Lung microvascular endothelial cell (primary cell): ENCODE measurements at places on chromosomes 2 and 18. TPM values are rescaled to one million over a fixed set of nuclear protein-coding genes. Genes with fewer than 3 reads are reported as not detected.
A peak's percentile ranks its signal among the peaks of the same experiment; 100 is the strongest.

GRCh38 chr18:32389858-32390257, 80.8 kb downstream of the GAREM1 start:
- no peak for DNase-seq

DNA sequence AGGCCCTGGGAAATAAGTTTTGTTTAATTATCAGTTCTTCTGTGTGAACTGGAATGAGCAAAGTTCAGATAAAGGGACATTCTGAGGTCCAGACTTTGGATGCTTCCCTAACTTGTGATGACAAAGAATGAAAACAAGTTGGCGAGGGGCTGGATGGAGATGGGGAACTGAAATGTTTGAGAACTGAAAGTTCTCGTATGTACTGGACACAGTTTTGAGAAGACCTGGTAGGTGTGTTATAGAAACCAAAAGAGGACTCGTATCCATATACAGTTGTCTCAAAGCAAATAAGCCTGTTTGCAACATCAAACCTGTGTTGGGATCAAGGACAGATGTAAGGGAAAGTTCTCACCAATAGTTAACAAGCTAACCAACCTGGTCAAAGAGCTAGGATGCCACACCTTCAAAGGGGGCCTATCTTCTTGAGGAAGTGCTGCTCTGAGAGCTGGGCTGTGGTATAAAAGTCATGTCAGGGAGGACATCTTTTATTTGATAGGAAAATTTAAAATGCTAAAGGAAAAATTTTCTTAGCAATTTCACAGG, at the start of gene UPP2:
TSS of gene UPP2 (plus strand) at position 493 of the 543 bp plus-strand sequence. CDS start 188 bp downstream, outside the sequence.
- DNase-seq, result no peak

DNA sequence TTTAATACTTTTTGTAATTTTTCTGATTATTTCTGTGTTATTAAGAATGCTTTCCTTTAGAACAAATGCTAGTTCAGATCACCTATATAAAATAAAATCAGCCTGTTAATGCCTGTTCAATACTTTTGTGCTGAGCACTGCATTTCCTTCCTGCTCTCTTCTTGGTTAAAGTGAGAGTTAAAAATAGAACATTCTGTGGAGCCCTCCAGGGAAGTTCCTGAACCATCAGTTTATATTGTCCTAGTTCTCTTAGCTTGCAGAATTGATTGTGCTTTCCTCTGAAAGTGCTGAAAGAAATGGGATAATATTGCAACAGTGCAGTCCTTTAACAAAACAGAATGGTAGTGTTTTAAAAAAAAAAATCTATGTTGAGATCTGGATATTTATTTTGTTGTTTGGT, 74.6 kb upstream of the UBXN4 start:
- DNase-seq, result peak; percentile 64

GRCh38 chr2:160486341-160486740, 7.3 kb downstream of the RBMS1 start:
- no peak for DNase-seq

DNA sequence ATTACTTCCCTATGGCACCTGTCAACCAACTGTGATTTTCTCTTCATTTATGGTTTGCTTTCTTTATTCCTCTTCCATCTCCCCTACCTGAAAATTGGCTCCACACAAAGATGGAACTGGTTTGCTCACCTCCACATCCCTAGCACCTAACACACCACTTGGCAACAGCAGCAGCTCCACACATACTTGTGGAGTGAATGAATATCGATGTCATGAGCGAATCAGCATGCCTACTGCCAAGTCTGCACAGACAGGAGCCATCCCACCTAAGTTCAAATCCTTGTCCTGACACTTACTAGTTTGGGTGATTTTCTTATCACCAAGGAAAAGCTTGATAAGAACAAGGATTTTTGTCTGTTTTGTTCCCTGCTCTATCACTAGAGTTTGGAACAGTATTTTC, 191.4 kb upstream of the TMEM200C start:
- no peak for DNase-seq

DNA sequence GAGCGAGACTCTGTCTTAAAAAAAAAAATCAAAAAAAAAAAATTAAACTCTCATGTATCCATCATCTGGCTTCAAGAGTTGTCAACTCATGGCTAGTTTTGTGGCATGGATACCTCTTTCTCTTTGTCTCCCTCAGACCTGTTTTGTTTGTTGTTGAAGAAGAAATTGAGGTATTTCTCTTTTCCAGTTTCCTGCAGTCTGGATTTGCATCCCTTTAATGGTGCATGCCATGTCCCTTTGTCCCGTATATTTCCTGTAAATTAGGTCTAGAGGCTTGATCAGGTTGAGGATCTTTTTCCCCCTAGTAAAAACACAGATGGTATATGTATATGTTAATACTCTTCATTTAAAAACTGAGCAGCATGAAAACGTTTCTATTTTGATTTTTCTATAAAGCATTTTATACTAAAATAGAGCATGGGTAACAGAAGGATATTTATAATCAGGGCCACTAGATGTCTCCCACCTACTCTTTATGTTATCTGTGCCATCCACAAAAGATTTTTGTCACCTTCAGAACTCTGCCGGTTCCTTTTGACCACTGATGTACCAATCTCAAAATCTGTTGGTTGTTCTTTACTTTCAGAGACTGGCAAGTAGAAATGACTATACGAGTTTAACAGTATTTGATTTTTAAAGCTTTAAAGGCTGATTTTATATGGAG, 80.1 kb downstream of the GALNT1 start:
- DNase-seq, result peak; percentile 37

- DNase-seq, result no peak
Measured at GRCh38 chr2:14779252-14779651, 146.7 kb downstream of the LRATD1 start.

GRCh38 chr2:208466151-208466919, 59.7 kb downstream of the PTH2R start:
- DNase-seq, result peak; percentile 23

- no peak for DNase-seq
Measured at GRCh38 chr2:238566001-238566645, 139.4 kb downstream of the ASB1 start.

GRCh38 chr2:46383784-46384456, 86.7 kb downstream of the EPAS1 start:
- no peak for DNase-seq

DNA sequence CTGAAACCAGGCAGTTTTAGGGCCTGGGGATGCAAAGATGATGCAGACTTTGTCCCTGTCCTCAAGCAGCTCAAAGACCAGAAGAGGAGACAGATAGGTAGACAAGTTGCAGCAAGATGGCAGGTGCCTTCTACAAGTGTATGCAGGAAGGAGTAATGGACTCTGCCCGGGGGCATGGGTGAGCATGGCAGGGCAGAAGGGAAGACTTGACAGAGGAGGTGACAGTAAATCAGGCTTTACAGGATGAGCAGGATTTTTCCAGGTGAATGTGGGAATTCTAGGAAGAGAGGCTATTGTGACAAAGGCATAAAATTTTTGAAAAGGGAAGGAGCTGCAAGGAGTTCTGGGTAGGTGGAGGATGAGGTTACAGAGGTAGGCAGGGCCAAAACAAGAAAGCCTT, 4.7 kb downstream of the EFEMP1 start:
- DNase-seq, result no peak

GRCh38 chr2:178702361-178702760, 104.9 kb downstream of the TTN start:
- DNase-seq, result no peak

GRCh38 chr2:42116195-42117181, 52.7 kb upstream of the EML4 start:
- no peak for DNase-seq

DNA sequence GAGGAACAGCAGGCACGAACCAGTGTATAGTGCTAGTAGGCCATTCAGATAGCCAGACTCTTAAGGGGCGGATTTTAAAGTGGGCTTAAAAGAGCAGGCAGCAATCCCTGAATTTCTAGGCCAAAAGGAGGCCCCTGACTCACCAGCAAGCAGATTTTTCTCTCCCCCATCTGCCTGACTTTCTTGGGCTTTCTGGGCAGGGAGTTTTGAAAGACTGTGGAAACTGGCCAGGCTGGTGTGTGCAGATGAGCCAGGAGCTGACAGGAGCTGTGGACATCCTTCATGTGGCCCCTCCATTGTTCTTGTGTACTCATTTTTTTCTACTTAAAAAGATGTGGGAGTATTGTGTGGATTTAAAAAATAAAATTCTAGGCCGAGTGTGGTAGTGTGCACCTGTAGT, 59.0 kb downstream of the GLI2 start:
- no peak for DNase-seq

- DNase-seq, result no peak
Measured at GRCh38 chr2:70873541-70873940, 37.9 kb upstream of the CD207 start.

DNA sequence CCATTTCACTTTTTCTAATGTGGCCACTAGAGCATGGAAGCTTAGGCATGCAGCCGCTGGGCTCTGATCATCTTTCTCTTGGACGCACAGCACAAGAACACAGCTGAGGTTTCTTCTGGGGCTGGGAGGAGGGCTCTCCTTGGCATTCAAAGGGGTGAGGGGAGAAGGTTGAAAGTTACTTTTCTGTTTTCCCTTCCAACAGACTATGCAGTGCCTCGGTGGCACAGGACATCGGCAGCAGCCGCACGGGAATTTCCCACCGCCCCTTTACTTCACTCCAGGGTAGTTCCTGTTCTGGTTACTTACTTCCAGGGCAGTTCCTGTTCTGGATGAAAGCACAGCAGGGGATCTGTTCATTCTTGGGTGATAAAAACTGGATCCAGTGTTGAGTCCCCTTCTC, 18.9 kb upstream of the MAL start:
- no peak for DNase-seq

DNA sequence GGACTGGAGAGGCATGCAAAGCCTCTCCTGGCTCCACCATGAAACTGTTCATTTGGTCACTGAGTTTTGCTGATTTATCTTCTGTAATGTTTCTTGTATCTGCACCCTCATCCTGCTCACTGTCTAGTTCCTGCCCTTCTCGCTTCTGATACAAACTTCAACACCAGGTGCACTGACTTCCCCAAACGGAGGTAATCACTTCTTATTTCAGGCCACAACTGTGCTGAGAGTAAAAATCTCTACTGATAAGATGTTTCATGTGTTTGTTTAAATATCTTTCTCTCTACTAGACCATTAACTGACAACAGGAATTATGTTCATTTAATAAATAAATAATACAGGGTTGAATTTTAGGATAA, 10.9 kb upstream of the NT5C1B start:
- DNase-seq, result no peak

DNA sequence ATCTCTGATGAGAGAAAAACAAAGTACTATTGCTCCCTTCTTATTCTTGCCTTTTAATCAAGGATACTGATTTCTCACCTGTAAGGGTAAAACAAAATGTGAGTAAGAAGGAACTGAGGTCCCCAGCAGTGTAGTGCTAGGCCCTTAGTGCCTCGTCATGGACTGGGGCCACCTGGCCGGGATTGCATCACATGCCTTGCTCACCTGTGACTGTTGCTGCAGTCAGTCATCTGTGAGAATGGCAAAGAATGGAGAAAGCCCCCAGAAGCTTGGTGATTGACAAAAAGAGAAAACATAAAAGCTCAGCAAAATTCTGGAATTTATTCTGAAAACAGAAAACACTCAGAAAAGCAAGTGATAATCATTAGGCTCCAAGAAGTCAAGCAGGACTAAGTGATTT, 63.4 kb downstream of the SPATS2L start:
- DNase-seq, result no peak

GRCh38 chr2:221420245-221420644, 151.9 kb downstream of the EPHA4 start:
- DNase-seq, result no peak

GRCh38 chr2:196954001-196954400, 27.5 kb upstream of the PGAP1 start:
- DNase-seq, result no peak

- no peak for DNase-seq
Measured at GRCh38 chr2:217329023-217329431, 469.2 kb upstream of the TNP1 start.

The GALNT13 gene
- 0.20 and 0.22 TPM in 2 replicates for total RNA-seq

The MAPK4 gene
- not detected in 2 replicates for total RNA-seq

The STPG4 gene
- 0.20 TPM in 1 of 2 replicates, not detected in the other for total RNA-seq

The INHA gene
- total RNA-seq, result not detected in 2 replicates

The TNFAIP6 gene
- total RNA-seq, result under 0.01 and 0.22 TPM in 2 replicates

The PLGLB2 gene
- total RNA-seq, result 0.87 and 1.2 TPM in 2 replicates

The GCG gene
- not detected in 2 replicates for total RNA-seq

The TCF23 gene
- not detected in 2 replicates for total RNA-seq

The CNDP1 gene
- total RNA-seq, result not detected in 2 replicates

The RBMS1 gene
- total RNA-seq, result 41.8 and 74.2 TPM in 2 replicates

The PSMD14 gene
- total RNA-seq, result 47.0 and 63.0 TPM in 2 replicates

The C2orf72 gene
- total RNA-seq, result 2.0 and 3.4 TPM in 2 replicates

The FHL2 gene
- 31.4 and 32.9 TPM in 2 replicates for total RNA-seq

The RNF138 gene
- total RNA-seq, result 26.4 and 28.0 TPM in 2 replicates

The SKA1 gene
- 1.4 and 4.6 TPM in 2 replicates for total RNA-seq
